ENCODE measurements at places on chromosomes 2 and 18.

- H3K27ac ChIP-seq, result no peak overlapping the region
- H3K27me3 ChIP-seq, result no peaks in the 10 kb centered on the region
- H3K4me3 ChIP-seq, result no peak overlapping the region
- no peak for DNase-seq
- peaks cover 87% of the 10 kb centered on the region for H3K36me3 ChIP-seq
- H3K4me1 ChIP-seq, result no peaks in the 10 kb centered on the region
Measured at GRCh38 chr2:55247025-55247424, 14.5 kb downstream of the RPS27A start.

- no peak for DNase-seq
- H3K27me3 ChIP-seq, result peaks cover 6% of the 10 kb centered on the region
- no peaks in the 10 kb centered on the region for H3K4me1 ChIP-seq
- no peak overlapping the region for H3K4me3 ChIP-seq
- H3K27ac ChIP-seq, result no peak overlapping the region
Measured at GRCh38 chr2:134002391-134002790, 251.5 kb upstream of the MGAT5 start.

DNA sequence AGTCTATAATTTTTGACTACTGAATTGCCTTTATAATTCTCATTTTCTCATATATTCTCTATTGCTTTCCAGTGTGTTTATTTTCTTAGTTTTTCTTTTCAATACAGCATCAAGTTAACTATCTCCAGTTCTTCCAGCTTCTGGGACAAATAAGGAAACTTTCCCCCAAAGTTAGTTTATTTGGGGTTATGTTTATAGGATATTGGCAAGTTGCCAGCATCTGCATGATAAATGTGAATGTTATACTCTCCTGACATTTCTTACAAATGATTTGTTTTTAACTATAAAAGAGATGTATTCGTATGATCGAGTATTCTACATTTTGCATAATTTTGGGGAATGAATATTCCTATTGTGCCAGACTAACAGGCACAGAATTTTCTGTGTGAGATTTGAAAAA is 140.6 kb upstream of the KCNJ3 start:
- no peaks in the 10 kb centered on the region for H3K36me3 ChIP-seq
- H3K27ac ChIP-seq, result no peak overlapping the region
- no peak overlapping the region for H3K4me3 ChIP-seq

GRCh38 chr2:12169721-12170120 is 423.3 kb downstream of the LPIN1 start:
- H3K27me3 ChIP-seq, result no peaks in the 10 kb centered on the region
- H3K36me3 ChIP-seq, result no peaks in the 10 kb centered on the region
- peaks cover 32% of the 10 kb centered on the region for H3K4me1 ChIP-seq
- DNase-seq, result no peak
- no peak overlapping the region for H3K4me3 ChIP-seq

GRCh38 chr2:179454443-179455171 is 190.0 kb upstream of the SESTD1 start:
- H3K4me1 ChIP-seq, result no peaks in the 10 kb centered on the region
- no peaks in the 10 kb centered on the region for H3K36me3 ChIP-seq
- no peak overlapping the region for H3K4me3 ChIP-seq

DNA sequence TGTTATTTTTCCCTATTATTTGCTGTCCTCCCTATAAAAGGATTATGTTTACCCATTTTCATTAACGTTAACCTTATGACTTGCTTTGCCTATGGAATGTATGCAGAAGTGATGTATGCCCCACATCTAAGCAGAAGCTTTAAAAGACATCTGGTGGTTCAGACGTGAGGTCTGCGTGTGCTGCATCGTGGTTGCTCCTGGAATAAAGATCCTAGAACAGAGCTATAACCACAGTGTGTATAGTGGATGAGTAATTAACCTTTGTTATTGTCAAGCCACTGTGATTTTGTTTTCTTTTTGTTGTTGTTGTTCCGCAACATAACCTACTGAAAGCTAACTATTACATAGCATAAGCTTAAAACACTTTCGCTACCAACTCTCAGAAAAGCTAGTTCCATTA is 20.9 kb upstream of the CFAP36 start:
- no peak for DNase-seq
- H3K4me3 ChIP-seq, result no peak overlapping the region
- no peak overlapping the region for H3K27ac ChIP-seq
- H3K27me3 ChIP-seq, result no peaks in the 10 kb centered on the region
- H3K4me1 ChIP-seq, result no peaks in the 10 kb centered on the region

GRCh38 chr2:236825989-236826510 is 256.4 kb downstream of the ACKR3 start:
- no peaks in the 10 kb centered on the region for H3K27me3 ChIP-seq
- DNase-seq, result no peak
- H3K27ac ChIP-seq, result no peak overlapping the region
- H3K36me3 ChIP-seq, result no peaks in the 10 kb centered on the region
- H3K4me3 ChIP-seq, result no peak overlapping the region

- no peak for DNase-seq
- H3K27ac ChIP-seq, result no peak overlapping the region
- H3K4me3 ChIP-seq, result no peak overlapping the region
- no peaks in the 10 kb centered on the region for H3K36me3 ChIP-seq
- H3K4me1 ChIP-seq, result peaks cover 49% of the 10 kb centered on the region
Measured at GRCh38 chr2:152411154-152411553, 76.2 kb downstream of the FMNL2 start.

DNA sequence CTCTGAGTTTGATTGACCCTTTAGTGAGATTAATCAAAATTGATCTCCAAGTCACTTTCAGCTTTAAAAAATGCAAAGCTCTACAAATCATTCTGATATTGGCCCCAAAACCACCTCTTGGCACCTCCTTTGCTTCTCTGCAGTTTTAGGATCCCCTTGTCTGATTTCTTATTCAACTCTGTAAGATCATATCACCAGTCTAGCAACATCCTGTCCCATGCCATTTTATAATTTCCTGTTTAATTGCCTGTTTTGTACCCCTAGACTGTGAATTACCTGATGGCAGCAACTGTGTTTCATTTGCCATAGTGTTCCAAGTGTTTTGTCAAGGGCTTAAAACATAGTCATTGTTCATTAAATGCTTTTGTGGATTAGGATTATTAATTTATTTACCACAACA is 406.3 kb upstream of the TRIB2 start:
- H3K27me3 ChIP-seq, result no peaks in the 10 kb centered on the region
- no peak overlapping the region for H3K27ac ChIP-seq
- peaks cover 5% of the 10 kb centered on the region for H3K4me1 ChIP-seq
- no peaks in the 10 kb centered on the region for H3K36me3 ChIP-seq

DNA sequence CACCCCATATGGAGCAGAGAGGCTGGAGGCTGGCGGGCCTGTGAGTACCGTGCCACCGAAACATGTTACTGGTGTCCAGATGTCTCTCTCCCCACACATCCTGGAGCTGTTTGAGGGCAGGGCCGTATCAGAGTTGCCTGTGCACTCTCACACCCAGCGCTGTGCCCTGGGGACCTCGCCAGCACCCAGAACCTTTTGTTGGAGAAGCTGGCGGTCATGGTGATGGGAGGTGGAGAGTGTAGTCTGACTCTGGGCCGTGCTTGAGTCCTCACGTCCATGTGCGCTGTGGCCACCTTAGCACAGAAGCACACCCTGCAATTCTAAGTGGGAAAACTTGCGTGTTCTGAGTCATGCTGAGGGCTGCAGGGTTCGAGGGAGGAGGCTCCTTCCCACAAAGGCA is 259.2 kb downstream of the NDUFA10 start:
- H3K4me1 ChIP-seq, result no peaks in the 10 kb centered on the region
- H3K36me3 ChIP-seq, result no peaks in the 10 kb centered on the region
- no peaks in the 10 kb centered on the region for H3K27me3 ChIP-seq
- peak; percentile 29 for DNase-seq

- H3K4me3 ChIP-seq, result no peak overlapping the region
- DNase-seq, result no peak
- H3K4me1 ChIP-seq, result no peaks in the 10 kb centered on the region
- H3K27me3 ChIP-seq, result no peaks in the 10 kb centered on the region
- no peak overlapping the region for H3K27ac ChIP-seq
Measured at GRCh38 chr18:62371436-62371835, 46.3 kb downstream of the TNFRSF11A start.

DNA sequence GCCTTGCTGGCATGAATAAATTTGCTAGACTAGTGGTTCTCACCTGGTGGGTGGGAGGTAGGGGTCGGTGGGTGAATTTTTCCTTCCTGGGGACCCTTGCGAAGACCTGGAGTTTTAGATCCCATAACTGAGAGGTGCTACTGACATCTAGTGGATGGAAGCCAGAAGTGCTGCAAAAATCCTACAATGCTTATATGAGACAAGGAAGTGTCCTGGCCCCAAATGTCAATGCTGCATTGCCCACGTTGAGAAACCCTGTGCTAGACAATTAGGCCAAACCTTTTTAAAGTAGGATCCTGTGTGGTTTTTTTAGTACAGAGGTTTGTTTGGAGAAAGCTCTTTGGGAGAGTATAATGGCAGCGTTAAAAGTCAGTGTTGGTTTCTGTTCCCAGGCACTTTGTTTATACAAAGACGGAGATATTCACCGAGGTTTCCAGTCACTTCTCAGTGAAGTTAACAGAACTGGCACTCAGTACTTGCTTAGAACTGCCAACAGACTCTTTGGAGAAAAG is 9.6 kb downstream of the SERPINB8 start:
- peaks cover 41% of the 10 kb centered on the region for H3K36me3 ChIP-seq
- peak overlapping the region; percentile 31 for H3K4me3 ChIP-seq
- peaks cover 16% of the 10 kb centered on the region for H3K4me1 ChIP-seq
- no peaks in the 10 kb centered on the region for H3K27me3 ChIP-seq
- DNase-seq, result no peak
- peak overlapping the region; percentile 59 for H3K27ac ChIP-seq

- H3K4me1 ChIP-seq, result no peaks in the 10 kb centered on the region
- no peak for DNase-seq
- H3K27ac ChIP-seq, result no peak overlapping the region
Measured at GRCh38 chr18:27771571-27771970, 405.4 kb downstream of the CDH2 start.

GRCh38 chr2:191178806-191179514 is 28.2 kb upstream of the STAT4 start:
- no peaks in the 10 kb centered on the region for H3K36me3 ChIP-seq
- no peak overlapping the region for H3K4me3 ChIP-seq
- no peak overlapping the region for H3K27ac ChIP-seq
- no peaks in the 10 kb centered on the region for H3K27me3 ChIP-seq
- no peak for DNase-seq

DNA sequence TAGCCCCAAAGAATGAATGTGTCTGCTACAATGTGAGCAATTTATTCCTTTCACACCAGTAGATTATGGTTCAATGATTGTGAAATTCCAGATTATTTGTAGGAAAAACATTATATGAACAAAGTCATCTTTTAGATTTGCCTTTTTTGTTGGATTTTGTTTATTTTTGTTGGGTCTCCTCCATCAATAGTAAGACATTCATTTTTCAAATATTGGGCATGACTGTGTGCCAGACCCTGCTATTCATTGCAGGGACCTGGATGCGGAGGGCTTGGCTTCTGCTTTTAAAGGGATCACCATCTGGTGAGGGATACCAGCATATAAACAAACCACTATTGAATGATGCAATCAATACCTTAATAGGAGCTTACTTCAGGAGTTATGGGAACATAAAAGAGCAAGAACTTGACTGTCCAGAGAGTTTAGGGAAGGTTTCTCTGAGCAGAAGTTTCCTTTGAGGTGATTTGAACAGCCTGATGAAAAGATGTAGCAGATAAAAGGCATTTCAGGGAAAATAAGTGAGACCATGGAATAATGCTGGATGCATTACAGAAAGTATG is 486.7 kb downstream of the EPHA4 start:
- no peaks in the 10 kb centered on the region for H3K36me3 ChIP-seq
- H3K27me3 ChIP-seq, result no peaks in the 10 kb centered on the region
- DNase-seq, result no peak
- H3K4me3 ChIP-seq, result no peak overlapping the region

DNA sequence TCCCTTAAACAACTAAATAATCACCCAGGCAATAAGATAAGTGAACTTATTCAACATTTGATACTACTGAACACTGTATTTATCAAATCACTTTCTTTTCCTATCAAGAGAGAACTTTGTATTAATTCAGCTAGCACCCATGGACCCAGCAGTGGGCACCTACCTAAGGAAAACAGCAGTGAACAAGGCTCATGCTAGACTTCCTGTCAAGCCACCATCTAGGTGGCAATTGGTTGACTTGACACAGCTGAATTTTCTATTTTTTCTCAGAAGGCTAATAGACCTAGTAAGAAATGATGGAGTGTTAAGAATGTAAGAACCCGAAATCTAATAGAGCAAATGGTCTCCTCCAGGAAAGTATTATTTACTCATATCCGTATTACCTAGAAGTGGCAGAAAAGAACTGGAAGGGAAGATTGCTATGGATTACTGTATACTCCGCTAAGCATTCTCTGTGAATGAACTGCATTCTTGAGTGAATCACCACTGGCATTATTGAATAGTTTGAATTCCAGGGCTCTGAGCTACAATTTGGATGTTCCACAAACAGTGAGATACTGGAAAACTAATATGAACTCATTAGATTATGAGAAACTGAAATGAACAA is 988.2 kb upstream of the CDH2 start:
- no peaks in the 10 kb centered on the region for H3K4me1 ChIP-seq
- H3K27ac ChIP-seq, result no peak overlapping the region
- no peak for DNase-seq
- H3K36me3 ChIP-seq, result no peaks in the 10 kb centered on the region

GRCh38 chr2:19860022-19860421 is 41.8 kb downstream of the TTC32 start:
- H3K36me3 ChIP-seq, result no peaks in the 10 kb centered on the region
- no peak overlapping the region for H3K27ac ChIP-seq
- H3K27me3 ChIP-seq, result no peaks in the 10 kb centered on the region
- no peak overlapping the region for H3K4me3 ChIP-seq
- peaks cover 7% of the 10 kb centered on the region for H3K4me1 ChIP-seq

DNA sequence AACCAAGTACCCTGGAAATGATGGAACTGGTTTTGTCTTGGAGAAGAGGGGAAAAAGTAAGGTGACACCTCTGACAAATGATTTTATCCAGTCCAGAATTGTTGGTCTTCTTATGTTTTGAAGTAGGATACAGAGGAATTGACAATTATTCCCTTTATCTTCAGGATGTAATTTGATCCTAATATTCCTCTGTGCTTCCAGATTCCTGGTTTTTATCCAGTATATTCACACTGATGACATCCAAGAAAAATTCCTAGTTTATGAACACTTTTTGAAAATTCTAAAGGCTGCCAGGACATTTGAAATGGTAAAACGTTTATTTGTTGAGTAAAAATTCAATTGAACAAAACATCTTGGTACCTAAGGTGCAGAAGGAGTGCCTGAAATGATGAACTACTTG is 22.2 kb upstream of the ETAA1 start:
- no peaks in the 10 kb centered on the region for H3K4me1 ChIP-seq
- no peak overlapping the region for H3K4me3 ChIP-seq
- no peaks in the 10 kb centered on the region for H3K27me3 ChIP-seq
- H3K36me3 ChIP-seq, result no peaks in the 10 kb centered on the region
- no peak for DNase-seq

DNA sequence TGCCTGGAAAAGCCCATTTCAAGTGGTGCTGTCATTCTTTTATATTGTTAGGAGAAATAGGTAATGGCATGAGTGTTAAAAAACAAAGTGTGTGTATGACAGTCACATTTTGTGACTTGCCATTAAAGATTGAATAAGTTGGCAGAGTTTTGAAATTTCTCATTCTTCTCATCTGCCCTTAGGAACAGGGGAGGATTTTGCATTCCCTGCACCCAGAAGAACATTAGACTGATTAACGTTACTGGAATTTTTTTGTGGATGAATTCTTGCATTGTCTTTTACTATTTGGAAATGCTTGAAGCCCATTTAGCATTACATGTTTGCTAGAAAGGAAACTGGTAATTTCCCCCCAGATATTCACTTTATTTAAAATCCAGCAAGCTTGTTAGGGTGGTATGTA is 162.2 kb downstream of the BABAM2 start:
- peaks cover 13% of the 10 kb centered on the region for H3K4me1 ChIP-seq
- no peak for DNase-seq
- no peaks in the 10 kb centered on the region for H3K36me3 ChIP-seq
- H3K27ac ChIP-seq, result no peak overlapping the region

Data from lower lobe of right lung (tissue), 2 donors.